ENCODE measurements at places on chromosomes 5 and 9. TPM values are rescaled to one million over a fixed set of nuclear protein-coding genes. Genes with fewer than 3 reads are reported as not detected.

DNA sequence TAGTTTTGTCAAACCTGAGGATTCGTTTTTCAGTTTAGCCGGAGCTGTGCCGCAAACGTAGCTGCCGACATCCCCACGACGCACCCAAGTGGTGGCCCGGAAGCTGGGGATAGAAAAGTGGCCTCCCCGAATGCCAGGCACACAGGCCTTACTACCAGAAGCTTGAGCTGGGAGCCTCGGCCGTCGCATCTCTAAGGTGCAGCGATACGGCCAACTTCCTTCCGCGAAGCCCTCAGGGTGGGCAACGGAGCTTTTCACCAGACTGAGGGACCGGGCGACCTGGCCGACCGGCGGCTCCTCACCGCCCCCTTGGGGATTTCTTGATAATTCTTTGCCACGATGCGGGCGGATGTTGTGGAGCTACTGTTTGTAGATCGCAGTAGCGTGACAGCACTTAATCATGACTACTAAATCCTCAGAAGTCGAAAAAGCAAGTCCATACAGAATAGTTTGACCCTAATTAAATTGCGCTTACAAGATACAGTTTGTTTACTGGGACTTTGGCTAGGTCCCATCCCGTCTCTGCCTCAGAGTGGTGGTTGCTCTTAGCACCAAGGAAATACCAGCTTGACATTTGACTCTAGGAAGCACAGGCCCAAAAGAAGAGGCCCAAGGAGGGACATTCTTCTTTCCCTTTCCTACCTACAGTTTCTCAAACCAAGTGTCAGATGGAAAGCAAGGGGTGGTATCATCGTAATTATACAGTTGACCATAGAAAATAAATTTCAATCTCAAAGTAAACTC, 613 bp upstream of the TMEM267 start:
- DNase-seq = peak; percentile 82
- peak overlapping the region; percentile 95 for H3K27ac ChIP-seq
- H3K36me3 ChIP-seq = no peaks in the 10 kb centered on the region
- H3K27me3 ChIP-seq = no peaks in the 10 kb centered on the region

GRCh38 chr9:91746904-91747303, 203.1 kb downstream of the ROR2 start:
- H3K27me3 ChIP-seq = peaks cover 2% of the 10 kb centered on the region
- no peak overlapping the region for H3K4me3 ChIP-seq
- no peaks in the 10 kb centered on the region for H3K36me3 ChIP-seq
- H3K27ac ChIP-seq = no peak overlapping the region

DNA sequence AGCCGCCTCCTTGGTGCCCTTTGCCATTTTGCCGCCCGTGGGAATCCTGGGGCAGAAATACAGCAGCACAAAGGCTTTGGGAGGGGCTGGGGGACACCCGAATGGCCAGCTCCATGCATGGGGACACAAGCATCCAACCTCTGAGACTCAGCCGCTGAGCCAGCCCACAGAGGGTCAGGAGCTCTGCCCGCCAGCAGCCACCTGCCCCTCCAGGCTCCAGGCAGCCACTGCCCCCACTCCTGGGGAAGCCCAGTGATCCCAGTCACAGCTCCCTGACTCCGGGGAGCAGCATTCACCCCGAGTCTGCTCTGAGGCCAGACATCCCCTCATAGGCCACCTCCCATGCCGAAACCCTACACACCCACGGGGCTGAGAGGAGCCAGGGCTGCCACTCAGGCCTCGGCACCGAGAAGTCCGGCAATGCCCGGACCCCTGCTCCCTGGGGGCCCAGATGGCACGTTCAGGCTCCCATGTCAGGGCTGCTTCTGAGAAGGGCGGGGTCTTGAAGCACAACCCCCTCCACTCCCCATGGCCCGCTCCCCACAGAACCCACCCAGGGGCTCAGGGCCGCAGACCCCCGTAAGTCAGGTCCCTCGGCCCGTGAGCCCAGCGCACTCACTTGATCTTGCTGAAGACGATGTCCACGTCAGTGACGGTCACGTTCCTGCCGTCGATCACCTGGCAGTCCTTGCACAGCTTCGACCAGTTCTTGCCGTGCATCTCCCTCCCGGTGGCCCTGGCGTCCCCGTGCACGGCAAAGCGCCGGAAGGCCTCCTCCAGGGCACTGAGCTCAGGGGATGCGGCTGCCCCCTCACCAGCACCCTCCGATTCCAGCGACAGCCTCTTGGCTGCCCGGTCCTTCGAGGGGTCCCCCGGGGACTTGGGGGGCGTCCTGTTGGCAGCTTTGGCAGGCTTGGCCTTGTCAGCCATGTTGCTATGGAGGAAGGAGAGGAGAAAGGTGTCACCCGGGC, 15.7 kb downstream of the TPPP start:
- H3K27ac ChIP-seq = no peak overlapping the region
- peaks cover 21% of the 10 kb centered on the region for H3K4me1 ChIP-seq
- H3K27me3 ChIP-seq = no peaks in the 10 kb centered on the region
- no peak overlapping the region for H3K4me3 ChIP-seq

DNA sequence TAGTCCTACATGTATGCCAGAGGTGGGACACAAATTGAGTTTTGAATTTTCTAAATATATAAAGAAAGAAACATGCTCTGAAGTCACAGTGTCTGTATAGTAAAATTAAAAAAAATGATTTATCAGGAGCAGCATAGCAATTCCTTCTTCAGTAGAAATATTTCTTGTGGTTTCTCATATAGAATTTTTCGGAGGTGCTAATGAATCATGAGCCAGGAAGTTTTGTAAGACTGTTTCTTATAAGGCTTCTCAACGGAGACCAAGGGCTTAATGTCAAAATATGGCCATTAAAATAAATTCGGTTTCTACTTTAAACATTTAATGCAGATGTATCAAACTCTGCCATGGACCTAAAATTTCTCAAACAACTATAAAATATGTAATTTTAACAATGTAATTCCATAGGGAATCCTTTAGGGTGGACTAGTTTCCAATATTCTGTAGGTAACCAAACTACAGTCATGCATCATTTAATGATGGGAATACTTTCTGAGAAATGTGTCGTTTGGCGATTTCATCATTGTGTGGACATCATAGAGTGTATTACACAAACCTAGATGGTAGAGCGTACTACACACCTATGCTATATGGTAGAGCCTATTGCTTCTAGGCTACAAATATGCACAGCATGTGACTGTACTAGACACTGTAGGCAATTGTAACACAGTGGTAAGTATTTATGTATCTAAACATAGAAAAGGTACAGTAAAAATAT, 66.3 kb downstream of the ANKRD55 start:
- no peaks in the 10 kb centered on the region for H3K36me3 ChIP-seq
- peaks cover 5% of the 10 kb centered on the region for H3K4me1 ChIP-seq
- H3K27ac ChIP-seq = no peak overlapping the region
- no peaks in the 10 kb centered on the region for H3K27me3 ChIP-seq

GRCh38 chr5:125236981-125237380, 490.5 kb upstream of the ZNF608 start:
- H3K36me3 ChIP-seq = no peaks in the 10 kb centered on the region
- no peaks in the 10 kb centered on the region for H3K27me3 ChIP-seq
- DNase-seq = no peak
- H3K27ac ChIP-seq = no peak overlapping the region

GRCh38 chr9:127828262-127829031, 25.8 kb downstream of the FPGS start:
- peaks cover 4% of the 10 kb centered on the region for H3K4me1 ChIP-seq
- H3K36me3 ChIP-seq = peaks cover 5% of the 10 kb centered on the region
- H3K27ac ChIP-seq = no peak overlapping the region
- H3K27me3 ChIP-seq = no peaks in the 10 kb centered on the region
- H3K4me3 ChIP-seq = no peak overlapping the region

GRCh38 chr5:38403877-38404635, 145.7 kb downstream of the EGFLAM start:
- no peaks in the 10 kb centered on the region for H3K36me3 ChIP-seq
- H3K27ac ChIP-seq = no peak overlapping the region
- no peak overlapping the region for H3K4me3 ChIP-seq
- H3K27me3 ChIP-seq = peaks cover 11% of the 10 kb centered on the region
- H3K4me1 ChIP-seq = no peaks in the 10 kb centered on the region

GRCh38 chr5:124744170-124744971, 2.1 kb downstream of the ZNF608 start:
- no peaks in the 10 kb centered on the region for H3K36me3 ChIP-seq
- DNase-seq = no peak
- H3K4me1 ChIP-seq = peaks cover 8% of the 10 kb centered on the region

DNA sequence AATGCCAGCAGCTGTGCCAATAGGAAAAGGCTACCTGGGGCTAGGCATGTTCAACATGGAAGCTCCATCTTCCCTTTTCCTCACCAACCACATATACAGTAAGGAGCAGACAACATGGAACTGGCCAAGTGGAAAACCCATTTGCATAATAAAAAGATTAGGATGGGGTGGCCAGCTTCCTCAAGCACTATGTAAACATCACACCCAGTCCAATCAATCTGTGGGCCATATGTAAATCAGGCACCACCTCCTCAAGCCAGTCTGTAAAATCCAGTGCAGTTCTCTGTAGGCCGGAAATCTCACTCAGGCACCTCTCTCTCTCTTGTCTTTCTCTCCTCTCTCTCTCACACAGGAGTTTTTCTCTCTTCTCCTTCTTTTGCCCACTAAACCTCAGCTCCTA, 360.2 kb upstream of the GRIA1 start:
- H3K27me3 ChIP-seq = no peaks in the 10 kb centered on the region
- no peaks in the 10 kb centered on the region for H3K36me3 ChIP-seq
- H3K4me1 ChIP-seq = no peaks in the 10 kb centered on the region

SPATA31E1 gene
- total RNA-seq = not detected
